ENCODE measurements at places on chromosomes 11 and 22.

DNA sequence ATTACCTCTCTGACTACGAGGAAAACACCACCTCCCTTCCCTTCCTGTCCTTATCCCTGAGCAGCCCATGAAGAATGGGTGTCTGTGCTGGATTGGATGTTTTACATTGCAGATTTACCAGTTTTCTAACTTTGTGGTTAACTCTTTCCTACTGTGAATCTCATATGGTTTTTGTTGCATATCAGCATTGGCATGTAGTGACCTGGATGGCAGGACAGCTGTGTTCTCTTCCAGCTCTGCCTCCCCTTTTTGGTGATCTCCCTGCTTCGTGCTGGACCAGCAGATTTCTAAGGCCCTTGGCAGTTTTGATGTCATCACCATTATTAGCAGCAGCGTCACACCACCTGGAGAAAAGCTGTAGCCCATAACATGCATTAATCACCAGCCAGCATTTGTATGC, 26.7 kb downstream of the OR6Q1 start:
- DNase-seq: peak; percentile 58

GRCh38 chr22:20863366-20863765, 4.6 kb downstream of the SNAP29 start:
- no peak for DNase-seq

DNA sequence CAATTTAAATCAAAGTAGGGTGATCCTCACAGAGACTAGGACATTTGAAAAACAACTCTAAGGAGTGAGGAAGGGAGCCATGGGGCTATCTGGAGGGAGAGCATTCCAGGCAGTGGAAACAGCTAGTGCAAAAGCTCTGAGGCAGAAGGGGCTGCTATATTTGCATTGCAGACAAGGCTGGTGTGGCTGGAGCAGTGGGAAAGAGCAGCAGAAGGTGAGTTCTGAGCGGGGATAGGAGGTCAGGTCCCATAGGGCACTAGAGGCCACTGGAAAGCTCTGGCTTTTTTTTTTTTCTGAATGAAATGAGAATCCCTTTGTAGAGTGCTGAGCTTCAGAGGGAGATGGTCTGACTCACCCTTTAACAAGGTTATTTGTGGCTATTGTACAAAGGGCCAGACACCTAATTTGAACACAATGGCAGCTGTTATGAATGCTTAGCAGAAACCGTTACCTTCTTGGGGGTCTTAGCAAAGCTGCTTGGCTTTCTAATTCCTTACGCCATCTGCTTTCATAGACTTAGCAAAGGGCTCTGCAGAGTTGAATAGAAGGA, 291.6 kb downstream of the BUD13 start:
- no peak for DNase-seq

- no peak for DNase-seq
Measured at GRCh38 chr22:39349506-39349966, 255 bp upstream of the SYNGR1 start.

- peak; percentile 71 for DNase-seq
Measured at GRCh38 chr11:46392421-46393230, 1.1 kb upstream of the CHRM4 start.

- no peak for DNase-seq
Measured at GRCh38 chr11:46017341-46017740, 94.9 kb downstream of the LARGE2 start.

DNA sequence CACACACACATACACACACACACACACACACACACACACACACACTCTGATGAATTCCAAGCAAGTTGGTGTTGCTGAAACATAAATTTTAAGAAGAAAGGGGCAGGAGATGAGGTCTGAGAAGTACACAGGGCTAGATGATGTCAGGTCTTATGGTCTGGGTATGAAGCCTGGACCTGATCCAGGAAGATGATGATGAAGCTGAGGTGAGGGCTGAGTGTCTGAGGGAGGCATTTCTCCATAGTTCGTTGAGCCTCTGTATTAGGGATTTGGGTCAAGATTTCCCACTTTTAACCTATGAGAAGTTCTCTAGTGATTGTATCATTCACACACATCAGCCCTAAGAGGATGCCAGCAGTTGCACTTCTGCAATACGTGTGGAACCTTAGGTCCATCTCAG, 32.6 kb downstream of the KREMEN1 start:
- DNase-seq: no peak

GRCh38 chr22:25751174-25751581, 9.2 kb downstream of the MYO18B start:
- DNase-seq: no peak

GRCh38 chr11:120925944-120926343, 98.0 kb upstream of the TBCEL start:
- no peak for DNase-seq

GRCh38 chr11:38384568-38384967, 1786.5 kb upstream of the RAG2 start:
- no peak for DNase-seq

Measured in AG10803 (cell line).